NCI-H2227 treated with DMSO at 0.1 percent for 48 hours (cell line): ENCODE measurements at places on chromosomes 4 and X.

DNA sequence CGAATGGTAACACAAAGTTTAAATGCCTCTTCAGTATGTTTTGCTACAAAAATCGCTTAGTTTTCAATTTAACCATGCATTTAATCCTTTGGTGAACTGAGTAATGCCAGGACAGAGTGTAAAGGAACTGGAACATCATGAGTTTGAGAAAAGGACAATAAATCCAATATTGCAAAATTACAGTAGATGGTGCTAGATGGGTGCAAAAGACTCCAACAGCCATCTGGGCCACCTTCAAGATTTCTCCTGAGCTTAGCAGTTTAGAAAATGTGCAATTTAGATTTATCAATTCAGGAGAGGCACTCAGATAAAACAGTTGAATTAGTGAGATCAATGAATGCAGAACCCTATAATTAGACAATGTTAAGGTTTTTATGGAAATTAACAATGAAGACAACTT lies 33.2 kb upstream of the MID1IP1 start:
- peak; percentile 60 for DNase-seq

GRCh38 chr4:54230484-54231418 lies 1.7 kb downstream of the PDGFRA start:
- no peak for DNase-seq

- no peak for DNase-seq
Measured at GRCh38 chr4:159425737-159426305, 322.9 kb downstream of the RAPGEF2 start.

DNA sequence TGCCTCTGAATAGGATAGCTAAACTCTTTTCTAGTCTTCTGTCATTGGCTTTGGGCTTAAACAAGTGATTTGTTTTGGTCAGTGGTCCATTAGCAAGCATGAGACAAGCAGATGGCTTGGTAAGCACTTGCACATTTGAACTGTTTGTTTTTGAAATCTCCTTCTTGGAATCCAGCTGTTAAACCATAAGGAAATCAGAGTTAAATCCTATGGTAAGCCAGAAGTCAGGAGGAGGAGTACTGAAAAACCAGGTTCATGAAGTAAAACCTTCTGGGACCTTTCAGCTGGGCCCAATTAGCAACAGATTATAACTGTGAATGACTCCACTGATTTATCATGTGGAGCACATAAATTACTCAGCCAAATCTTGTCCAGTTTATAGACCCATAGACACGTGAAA lies 1042.5 kb upstream of the PABPC4L start:
- no peak for DNase-seq

- no peak for DNase-seq
Measured at GRCh38 chr4:107999932-108000539, 10.3 kb downstream of the HADH start.

GRCh38 chr4:1359144-1359501 lies 12.1 kb downstream of the UVSSA start:
- DNase-seq: no peak

GRCh38 chr4:119244344-119244743 lies 31.8 kb downstream of the USP53 start:
- no peak for DNase-seq

- no peak for DNase-seq
Measured at GRCh38 chr4:123083646-123084045, 161.2 kb upstream of the NUDT6 start.

DNA sequence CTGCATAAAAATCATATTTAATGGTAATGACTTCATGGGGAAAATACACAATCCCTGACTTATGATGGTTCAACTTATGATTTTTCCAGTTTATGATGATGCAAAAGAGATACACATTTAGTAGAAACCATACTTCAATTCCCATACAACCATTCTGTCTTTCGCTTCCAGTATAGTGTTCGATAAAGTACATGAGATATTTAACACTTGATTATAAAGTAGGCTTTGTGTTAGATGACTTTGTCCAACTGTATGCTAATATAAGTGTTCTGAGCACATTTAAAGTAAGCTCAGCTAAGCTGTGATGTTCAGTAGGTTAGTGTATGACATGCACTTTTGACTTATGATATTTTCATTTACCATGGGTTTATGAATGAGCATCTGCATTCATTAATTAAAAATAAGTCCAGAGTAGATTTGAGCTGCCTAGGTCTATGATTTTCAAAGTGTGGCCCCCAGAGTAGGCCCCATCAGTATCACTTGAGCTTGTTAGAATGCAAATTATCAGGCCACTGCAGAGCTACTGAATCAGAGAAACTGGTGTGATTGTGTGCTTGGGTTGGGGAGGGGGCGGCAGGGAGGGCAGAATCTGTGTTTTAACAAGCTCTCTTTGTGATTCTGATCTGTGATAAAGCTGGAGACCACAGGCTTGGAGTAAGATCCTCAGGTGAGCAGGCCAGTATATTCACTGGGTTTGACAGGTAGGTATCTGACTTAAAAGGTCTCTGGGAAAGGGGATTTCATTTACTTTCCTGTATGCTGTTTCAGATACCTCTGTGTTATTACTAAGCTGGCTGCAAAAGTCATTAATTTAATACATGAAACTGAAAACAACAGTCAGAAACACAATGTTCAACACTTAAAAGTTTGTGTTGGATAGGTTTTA lies 8.4 kb downstream of the ATP10D start:
- no peak for DNase-seq

DNA sequence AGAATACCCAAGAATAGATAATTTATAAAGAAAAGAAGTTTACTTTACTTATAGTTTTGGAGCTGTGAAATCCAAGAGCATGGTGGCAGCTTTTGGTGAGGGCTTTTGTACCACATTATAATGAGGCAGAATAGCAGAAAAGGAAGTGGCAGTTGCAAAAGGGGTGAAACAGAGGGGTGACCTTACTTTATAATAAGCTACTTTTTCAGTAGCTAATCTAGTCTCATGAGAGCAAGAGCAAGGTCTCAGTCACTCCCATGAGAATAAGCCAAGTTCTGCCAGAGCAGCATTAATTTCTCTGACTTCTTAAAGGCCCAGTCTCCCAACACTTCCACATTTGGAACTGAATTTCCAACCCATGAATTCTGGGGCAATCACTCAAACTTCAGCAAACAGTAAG lies 502.0 kb downstream of the GBA3 start:
- DNase-seq: no peak

- DNase-seq: no peak
Measured at GRCh38 chrX:119687661-119688413, 5.1 kb downstream of the SEPTIN6 start.

GRCh38 chr4:83454686-83455085 lies 937 bp downstream of the HELQ start:
- DNase-seq: no peak

GRCh38 chr4:39104255-39104654 lies 42.2 kb downstream of the KLHL5 start:
- DNase-seq: no peak

DNA sequence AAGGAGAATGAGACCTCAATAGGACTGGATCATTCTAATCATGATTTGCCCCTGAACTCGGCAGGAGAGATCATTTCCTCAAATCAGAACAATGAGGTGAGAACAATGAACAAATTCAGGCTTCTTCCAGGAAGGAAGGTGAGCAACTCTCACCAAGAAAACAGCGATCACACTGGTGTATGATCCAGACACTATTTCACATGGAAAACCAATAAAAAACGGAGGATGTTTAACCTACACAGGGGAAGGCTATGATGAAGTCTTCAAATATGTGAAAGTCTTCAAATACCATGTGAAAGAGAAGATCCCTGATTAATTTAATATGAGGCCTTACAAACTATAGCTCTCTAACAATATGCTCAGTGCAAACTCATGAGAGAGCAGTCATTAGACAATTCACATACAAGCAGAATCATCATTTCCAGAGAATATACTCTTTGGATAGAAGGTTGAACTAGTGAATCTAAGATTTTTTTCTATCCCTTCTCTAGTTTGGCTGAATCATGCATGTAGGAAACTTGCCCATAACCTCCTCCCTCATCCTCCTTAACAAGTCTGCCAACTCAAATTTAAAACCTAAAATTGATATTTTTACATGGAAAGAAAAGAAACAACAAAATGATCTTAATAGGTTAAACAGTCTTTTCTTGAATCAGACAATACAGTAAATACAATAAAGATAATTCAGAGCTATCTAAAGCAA lies 122.5 kb downstream of the ADAMTS3 start:
- DNase-seq: no peak

DNA sequence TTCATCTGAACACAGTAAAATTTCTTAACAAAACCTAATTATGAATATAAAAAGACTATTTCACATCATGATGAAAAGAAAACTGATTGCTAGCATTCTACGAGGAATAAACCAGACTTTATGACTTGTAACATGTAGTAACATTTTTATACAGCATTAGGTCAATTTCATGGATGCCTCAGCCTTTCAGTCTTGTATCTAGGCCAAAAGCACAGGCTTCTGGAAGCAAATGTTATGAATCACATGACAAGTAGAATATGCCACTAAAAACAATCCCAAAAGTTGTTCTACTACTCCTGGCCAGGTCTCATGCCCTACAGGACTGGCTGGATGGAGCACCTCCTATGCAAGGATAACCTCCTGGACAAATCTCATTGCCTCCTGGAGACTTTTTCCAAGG lies 101.2 kb downstream of the ARHGAP6 start:
- no peak for DNase-seq

DNA sequence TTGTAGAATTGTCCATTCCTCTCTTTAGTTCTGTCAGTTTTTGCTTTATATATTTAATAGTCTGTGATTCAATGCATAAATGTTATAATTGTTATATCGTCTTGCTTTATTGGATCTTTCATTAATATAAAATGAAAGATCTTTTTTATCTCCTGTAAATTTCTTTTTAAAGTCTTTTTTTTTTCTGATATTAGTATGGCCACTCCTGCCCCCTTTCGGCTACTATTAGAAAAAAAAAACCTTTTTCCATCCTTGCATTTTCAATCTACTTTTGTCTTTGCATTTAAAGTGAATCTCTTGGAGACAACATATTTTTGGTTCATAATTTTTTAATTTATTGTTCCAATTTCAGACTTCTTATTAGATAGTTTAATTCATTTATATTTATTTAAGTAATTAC lies 677.4 kb upstream of the NDST4 start:
- DNase-seq: no peak

GRCh38 chr4:7431696-7432530 lies 2.8 kb downstream of the PSAPL1 start:
- no peak for DNase-seq

DNA sequence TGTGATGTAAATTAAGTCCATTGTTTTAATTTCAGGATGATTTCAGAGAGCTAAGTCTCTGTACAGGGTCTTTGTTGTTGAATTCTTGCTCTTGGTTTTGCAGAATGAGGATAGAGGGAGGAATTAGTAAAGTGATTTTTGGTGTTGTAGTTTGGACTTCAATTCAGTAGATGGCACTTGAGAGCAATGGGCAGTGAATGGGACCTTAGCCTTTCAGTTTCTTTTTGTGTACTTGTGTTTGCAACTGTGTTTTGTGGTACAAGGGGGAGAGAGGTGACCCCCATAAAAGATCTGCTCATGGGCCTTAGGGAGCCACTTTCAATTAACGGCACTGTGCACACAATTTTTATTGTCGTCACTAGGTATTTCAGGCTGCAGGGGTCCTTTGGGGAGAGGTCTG lies 340.0 kb downstream of the DCAF12L2 start:
- no peak for DNase-seq

DNA sequence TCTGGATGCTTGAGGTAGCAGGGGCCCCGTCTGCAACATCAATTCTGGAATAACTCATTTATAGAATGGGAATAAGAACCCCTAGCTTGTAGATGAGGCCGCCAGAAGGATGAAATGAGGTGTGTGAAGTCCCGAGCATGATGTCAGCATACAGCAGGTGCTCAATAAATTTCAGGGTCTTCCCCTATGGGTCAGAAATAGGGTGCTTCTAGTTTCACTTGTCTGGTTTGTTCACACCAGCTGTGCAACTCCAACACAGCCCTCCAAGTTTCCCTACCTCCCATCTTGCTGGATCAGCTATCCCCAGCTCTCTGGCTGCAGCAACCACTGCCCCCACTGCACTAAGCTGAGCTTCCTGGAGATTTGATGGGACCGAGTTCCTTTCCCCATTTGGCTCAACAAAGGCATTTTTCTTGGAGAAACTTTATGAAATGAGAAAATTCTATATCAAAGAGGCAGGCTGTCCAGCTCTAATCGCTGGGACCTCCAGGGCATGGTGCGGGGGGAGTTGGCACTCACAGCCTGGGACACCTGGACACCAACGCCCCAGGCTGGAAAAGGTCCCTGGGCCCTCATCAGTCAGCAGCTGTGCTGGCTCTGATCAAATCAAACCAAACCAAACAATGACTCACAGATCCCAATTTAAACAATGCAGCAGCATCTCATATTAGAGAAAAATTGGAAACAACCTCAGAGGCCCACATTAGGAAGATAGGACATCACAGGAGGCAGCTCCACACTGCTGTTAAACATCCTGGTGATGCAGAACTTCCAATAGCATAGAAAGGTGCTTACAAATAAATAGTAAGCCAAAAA lies 13.3 kb downstream of the SLC2A9 start:
- DNase-seq: no peak

GRCh38 chr4:89551191-89551590 lies 243.6 kb upstream of the GPRIN3 start:
- no peak for DNase-seq

- no peak for DNase-seq
Measured at GRCh38 chrX:129945131-129945530, 37.3 kb upstream of the BCORL1 start.

- DNase-seq: no peak
Measured at GRCh38 chr4:119299260-119299671, 22.7 kb downstream of the FABP2 start.

DNA sequence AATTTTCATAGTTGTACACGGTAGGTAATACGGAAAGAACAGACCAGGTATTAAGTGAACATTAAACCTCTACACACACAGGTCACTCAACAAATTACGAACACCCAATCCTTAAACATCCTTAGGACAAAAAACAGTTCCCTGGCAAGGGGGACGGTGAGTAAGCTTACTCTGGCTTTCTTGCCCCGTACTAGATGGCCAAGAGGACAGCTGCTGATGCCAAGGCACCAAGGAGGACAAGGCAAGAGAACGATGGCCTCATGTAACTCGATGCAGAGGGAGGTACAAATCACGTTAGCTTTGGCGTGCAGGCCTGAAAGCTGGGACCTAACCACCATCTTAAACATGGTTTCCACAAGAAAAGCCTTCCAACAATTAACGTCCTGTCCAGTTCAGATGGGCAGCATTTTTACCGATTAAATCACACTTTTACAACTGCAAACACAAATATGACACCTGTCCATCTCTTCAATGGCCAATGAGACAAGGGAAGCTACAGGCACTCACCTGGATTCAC lies 23.7 kb downstream of the FAT1 start:
- no peak for DNase-seq

- no peak for DNase-seq
Measured at GRCh38 chrX:107323786-107324492, 117.5 kb downstream of the DNAAF6 start.

GRCh38 chr4:143455211-143455610 lies 58.3 kb upstream of the SMARCA5 start:
- no peak for DNase-seq

DNA sequence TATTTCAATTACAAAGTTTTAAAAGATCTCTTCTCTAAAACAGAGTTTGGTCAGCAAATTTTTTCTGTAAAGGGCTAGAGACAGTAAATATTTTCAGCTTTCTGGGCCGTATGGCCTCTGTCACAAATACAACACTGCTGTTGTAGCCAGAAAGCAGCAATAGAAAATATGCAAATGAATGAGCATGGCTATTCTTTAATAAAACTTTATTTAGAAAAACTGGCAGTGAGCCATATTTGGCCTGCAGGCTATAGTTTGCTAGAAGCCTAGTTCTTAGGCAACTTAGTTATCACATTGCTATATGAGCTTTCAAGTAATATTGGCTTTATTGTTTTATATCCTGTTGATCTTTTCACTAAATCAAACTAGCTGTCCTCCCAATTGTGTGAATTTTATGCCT lies 26.5 kb upstream of the XK start:
- no peak for DNase-seq

- DNase-seq: no peak
Measured at GRCh38 chr4:78691971-78692821, 84.0 kb upstream of the BMP2K start.
